Right ventricle myocardium inferior (tissue), 1 donor: ENCODE measurements at places on chromosomes 16 and 17. TPM values are rescaled to one million over a fixed set of nuclear protein-coding genes. Genes with fewer than 3 reads are reported as not detected.

Gene RRAD
- total RNA-seq: 84.3 TPM

- no peak for DNase-seq
These were observed 83.4 kb upstream of the ZFHX3 start for GRCh38 chr16:73131156-73131862.

Gene CD300E
- total RNA-seq: 0.46 TPM

GRCh38 chr16:14017886-14018285 is 53.2 kb upstream of the MRTFB start:
- DNase-seq: no peak

- no peak for DNase-seq
These were observed 156.6 kb upstream of the SDK2 start for GRCh38 chr17:73800893-73801292.

Gene ZFPM1
- total RNA-seq: 4.1 TPM

DNA sequence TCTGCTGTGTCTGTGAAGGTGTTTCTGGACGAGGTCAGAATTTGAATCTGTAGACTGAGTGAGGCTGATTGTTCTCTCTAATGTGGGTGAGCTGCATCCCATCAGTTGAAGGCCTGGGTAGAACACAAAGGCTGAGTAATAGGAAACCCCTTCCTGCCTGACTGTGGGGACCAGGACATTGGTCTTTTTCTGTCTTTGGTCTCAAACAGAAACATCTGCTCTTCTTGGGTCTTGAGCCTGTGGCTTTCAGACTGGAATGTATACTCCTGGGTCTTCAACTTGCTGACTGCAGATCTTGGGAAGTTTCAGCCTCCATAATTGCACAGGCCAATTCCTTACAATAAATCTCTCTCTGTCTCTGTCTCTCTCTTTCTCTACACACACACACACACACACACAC is 19.6 kb upstream of the LRRC75A start:
- no peak for DNase-seq

DNA sequence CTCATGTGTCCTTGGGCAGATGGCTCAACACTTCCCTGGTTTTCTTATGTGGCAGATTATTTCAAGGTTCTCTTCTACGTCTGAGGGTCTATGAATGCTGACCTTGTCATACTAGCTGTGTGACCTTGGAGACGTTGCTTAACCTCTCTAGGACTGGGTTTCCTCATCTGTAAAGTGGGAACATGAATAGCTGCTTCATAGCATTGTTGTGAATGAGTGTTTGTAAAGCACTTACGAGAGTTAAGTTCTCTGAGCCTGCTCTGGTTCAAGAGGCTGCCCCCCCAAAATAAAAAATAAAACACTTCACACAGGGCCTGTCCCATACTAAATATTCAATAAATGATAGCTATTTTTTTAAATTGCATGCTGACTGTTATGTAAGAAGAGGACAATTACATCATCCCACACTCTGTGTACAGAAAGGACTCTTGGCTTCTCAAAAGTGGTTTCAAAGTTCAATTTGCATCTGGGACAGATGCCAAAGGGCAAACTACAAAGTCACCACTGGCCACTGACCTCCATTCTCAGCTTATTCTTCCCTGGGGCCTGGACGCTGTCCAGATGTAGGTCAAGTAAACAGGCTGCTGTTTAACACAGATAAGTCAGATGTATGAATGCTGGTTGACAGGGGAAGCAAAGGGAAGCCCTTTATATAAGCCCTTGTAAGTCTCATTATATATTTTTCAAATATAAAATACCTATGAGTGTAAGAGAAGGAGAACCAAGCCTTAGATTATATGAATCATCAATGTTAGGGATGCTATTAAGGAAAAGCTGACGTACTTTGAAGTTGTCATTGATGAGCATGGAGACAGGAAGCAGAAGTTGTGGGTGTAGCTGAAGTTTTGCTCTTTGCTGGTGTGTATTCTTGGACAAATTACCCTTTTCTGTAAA is 15.4 kb upstream of the NDEL1 start:
- peak; percentile 77 for DNase-seq

Gene TEKT1
- not detected for total RNA-seq

Gene ABCA6
- 25.7 TPM for total RNA-seq

DNA sequence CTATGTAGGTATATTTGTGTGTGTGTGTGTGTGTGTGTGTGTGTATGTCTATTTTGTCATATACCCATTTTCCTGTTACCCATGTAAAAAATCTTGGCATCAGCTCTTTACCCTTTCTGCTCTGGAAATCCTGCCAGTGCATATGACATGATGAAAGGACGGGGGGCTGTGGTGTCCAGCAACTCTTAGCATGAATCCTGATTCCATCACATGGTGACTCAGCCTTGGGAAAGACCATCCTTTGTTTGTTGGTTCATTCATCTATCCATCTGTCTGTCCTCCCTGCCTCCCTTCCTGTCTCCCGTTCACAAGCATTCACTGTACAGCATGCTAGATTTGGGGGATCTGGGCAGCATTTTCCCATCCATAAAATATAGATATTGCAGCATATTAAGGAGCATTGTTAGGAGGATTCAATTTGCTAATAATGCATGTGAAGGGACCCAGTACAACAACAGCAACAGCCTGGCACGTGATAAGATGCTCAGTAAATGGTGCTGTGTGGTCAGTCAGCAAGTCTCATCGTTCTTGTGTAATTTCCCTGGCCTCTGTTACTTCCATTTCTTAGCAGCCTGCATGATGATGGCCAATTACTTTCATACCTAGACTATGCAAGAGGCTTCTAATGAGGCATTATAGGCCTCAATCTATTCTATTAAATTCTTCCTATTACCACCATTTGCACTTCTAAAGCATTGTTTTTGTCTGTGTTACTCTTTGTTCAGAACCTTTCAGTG is 191.0 kb downstream of the PRKCA start:
- DNase-seq: no peak

DNA sequence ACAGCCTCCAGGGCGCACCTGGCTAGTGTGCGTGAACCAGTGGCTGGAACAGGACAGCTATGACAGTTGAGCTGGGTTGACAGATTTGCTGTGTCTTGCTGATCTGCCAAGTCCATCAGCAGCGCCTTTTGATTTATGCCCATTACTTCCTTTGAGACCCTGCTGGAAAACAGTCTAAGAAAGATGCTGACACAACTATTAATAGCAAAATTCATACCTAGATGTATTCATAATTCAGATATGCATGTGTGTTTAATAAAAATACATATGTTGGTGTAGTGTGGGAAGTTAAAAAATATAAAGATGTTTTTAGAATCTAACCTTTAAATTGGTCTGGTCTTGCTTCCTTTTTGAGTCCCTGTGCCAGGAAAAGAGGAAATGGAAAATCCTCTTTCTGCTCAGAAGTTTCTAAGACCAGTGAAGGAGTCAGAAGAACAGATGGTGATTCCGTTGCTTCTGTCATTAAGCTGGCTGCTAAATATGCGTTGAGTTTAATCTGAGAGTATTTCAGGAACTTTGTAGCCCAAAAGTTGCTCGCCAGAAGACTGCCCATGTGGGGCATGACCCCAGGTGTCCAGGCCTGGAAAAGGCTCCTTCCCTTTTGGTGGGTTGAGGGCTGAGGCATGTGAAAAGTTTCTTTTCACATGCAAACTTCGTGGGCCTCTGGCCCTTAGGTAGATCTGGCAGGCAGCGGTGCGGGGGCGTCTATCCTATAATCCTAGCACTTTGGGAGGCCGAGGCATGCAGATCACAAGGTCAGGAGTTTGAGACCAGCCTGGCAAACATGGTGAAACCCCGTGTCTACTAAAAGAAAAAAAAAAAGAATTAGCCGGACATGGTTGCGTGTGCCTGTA is 40.0 kb upstream of the ENDOV start:
- DNase-seq: no peak

Gene TLCD3A
- 2.5 TPM for total RNA-seq

Gene ZNF18
- total RNA-seq: 4.5 TPM
